ENCODE measurements at places on chromosomes 13 and 19. TPM values are rescaled to one million over a fixed set of nuclear protein-coding genes. Genes with fewer than 3 reads are reported as not detected.

ZNF439 gene
- total RNA-seq: 6.3 TPM

TOMM40 gene
- total RNA-seq: 147 TPM

ZNF614 gene
- total RNA-seq: 4.1 TPM

DNA sequence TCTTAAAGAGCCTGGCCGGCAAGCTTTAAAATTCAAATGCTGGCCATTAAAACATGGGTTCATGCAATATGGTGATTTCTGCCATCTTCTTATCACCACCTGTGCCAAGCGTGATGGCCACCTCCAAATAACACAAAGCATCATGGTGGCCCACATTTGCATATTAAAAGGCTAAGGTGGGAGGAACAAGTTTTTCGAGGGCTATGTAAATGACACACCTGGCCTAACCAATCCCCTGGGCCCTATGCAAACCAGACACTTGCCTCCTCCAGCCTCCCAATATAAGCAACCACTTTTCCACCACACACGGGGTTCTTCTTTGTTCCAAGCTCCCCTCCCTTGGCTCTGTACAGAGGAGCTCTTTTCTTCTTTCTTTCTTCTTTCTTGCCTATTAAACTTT lies 14.4 kb downstream of the LILRB4 start:
- DNase-seq: no peak

DNA sequence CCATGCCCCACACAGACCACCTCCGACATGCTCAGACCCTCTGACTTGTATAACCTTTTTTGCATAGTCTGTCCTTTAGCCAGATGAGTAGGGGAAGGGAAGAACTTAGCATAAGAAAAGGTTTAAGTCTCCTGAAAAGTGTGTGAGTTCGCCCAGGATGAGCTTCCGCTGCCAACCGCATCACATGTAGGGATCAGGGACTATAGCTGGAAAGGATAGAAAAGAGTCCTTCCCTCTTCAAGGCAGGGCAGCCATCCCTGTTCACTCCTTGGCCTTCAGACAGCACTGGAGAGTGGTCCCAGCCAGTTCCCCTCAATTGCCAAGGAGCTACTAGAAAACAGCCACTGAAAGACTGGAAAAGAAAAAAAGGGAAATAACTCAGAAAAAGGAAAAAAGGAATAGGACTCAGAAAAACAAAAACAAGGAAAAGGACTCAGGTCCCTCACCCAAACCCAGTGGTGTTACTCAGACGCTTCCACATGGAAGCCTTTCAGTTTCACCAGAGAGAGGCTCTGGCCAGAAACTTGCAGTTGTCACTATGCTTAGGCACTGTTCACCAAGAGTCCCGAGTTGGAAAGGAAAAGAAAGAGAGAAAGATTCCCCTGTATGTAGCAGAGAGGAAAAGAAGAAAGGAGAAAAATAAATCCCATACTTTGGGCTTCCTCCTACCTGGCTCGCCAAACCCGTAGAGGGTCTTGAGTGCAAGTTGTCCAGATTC lies 5.6 kb upstream of the TM9SF2 start:
- no peak for DNase-seq

DNA sequence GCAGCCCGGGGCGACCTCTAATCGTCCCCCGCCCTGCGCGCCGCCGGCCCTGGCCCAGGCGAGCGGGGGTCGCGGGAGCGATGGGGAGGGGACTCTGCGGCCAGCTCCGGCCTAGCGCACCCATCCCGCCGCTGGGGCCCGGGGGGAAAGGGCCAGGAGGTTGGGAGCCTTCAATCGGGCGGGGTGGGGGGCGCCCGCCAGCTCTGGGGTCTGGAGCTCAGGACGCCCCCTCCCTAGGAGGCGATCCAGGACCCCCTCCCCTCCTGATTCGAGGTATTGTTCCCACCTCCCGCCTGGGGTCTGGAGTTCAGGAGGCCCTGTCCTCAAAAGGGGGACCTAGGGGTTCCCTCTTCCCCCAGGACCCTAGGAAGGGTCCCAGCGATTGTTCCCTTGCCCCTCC lies 430 bp downstream of the ZNF358 start:
- DNase-seq: no peak

- DNase-seq: no peak
Observed at GRCh38 chr19:50836543-50837195, 3.3 kb upstream of the KLK15 start.

- DNase-seq: no peak
Observed at GRCh38 chr19:40802300-40803169, 3.5 kb downstream of the EGLN2 start.

DNA sequence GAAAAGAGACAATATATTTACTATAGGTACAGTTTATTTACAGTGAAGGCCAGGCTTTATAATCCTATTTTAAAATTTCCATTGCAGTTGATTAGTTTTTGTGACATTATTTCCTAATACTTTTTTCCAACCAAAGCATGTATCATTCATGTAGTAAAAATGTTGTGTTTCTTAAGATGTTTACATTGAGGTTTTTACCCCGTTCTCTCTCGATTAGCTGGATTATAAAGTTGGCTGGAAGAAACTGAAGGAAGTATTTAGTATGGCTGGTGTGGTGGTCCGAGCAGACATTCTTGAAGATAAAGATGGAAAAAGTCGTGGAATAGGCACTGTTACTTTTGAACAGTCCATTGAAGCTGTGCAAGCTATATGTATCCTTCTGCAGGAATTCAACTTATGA lies 21.2 kb downstream of the HNRNPM start:
- no peak for DNase-seq

- no peak for DNase-seq
Observed at GRCh38 chr19:44775676-44776240, 1.9 kb upstream of the CBLC start.

DNA sequence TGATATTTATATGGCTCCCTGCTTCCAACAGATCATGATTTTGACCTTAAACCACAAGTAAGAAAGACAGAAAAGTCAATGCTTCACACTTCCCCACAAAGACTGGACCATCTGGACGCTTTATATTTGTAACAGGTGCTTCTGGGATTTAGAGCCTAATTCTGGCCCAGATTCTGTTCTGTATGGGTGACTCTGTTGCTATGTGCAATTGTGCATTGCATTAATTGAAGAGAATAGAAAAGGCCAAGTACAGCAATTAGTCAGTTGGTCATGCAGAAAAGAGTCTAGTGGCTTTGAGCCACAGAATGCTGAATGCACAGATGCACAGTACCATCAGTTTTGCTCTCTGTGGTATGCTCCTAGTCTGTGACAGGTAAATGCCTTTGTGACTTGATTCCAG lies 657.4 kb upstream of the ATXN8OS start:
- no peak for DNase-seq

GRCh38 chr13:112871742-112872141 lies 97.3 kb upstream of the MCF2L start:
- no peak for DNase-seq

- DNase-seq: no peak
Observed at GRCh38 chr13:77697217-77698103, at the start of gene SLAIN1. SLAIN1 (plus strand) TSS chr13:77697687; CDS start chr13:77697914, 227 bp downstream.

- no peak for DNase-seq
Observed at GRCh38 chr13:48842316-48842715, 133.4 kb upstream of the FNDC3A start.

DNA sequence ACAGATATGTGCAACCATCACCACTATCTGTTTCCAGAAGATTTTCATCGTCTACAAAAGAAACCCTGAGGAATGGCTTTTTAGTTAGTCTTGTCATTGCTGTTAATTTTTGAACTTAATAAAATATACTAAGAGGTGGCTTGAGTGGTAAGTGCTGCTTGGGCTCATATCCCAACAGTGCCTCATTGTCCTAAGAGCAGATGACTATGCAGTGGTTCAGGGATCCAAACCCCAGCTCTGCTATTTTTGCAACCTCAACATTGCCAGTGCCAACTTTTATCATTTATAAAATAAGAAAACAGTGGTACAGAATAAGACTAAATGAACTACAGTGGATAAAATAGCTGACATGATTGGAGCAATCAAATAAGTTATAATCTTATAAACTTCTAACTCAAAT lies 123.2 kb upstream of the SLC7A1 start:
- no peak for DNase-seq

GRCh38 chr19:45094137-45094536 lies 1.2 kb downstream of the PPP1R37 start:
- no peak for DNase-seq

GRCh38 chr13:99434258-99434788 lies 66.9 kb upstream of the TM9SF2 start:
- no peak for DNase-seq

GRCh38 chr19:19748249-19748938 lies 15.5 kb upstream of the ZNF14 start:
- no peak for DNase-seq

DNA sequence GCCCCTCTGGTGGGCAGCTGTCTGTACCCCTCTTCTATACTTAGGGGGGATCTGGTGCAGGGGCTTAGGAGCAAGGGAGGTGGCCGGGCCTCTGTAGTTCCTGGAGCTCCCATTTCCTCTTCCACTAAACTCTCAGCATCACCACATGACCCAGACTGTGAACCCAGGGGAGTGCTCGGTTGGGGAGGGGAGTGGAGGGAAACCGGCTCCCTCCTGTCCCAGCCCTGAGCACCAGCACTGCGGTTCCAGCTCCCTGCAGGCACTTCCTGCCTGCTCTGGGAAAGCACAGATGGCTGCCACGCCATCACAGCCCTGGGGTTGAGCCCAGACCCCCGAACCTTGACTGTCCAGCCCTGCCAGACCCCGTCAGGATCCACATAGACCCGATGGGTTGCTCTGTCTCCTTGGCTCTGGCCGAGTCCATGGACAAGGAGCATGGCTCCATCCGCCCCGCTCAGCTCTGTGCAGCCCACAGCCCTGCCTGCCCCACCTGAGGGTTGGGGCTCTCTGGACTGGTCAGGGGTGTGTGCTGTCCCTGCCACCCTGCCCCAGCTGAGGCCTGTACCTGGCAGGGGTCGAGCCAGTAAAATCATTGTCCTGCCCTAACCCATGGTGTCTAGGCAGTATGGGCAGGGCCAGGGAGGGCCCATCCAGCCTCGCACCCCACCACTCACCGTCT lies 36.0 kb upstream of the SLC7A10 start:
- no peak for DNase-seq

Measured in Panc1 (cell line).